Lung (tissue), 17 donors: ENCODE measurements at places on chromosomes 12 and 14. TPM values are rescaled to one million over a fixed set of nuclear protein-coding genes. Genes with fewer than 3 reads are reported as not detected.

DNA sequence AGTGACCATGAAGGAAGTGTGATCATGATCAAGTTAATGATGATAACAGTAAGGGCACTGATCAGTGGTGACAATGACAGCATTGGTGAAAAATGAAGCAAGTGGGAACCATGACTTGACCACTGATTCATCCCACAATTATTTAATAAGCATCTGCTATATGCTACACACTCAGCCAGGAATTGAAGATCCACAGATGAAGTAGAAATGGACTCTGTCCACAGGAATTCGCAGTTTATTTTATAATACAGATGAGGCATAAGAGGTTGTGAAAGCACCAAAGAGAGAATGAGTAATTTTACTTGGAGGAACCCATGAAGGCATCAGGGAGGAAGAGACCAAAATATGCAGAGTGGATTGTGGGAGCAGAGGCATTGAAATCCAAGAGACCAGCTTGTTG, 33.8 kb upstream of the SMUG1 start:
- DNase-seq = no peak

GRCh38 chr14:90426663-90427062, 29.8 kb downstream of the CALM1 start:
- peak; percentile 66 for DNase-seq

DNA sequence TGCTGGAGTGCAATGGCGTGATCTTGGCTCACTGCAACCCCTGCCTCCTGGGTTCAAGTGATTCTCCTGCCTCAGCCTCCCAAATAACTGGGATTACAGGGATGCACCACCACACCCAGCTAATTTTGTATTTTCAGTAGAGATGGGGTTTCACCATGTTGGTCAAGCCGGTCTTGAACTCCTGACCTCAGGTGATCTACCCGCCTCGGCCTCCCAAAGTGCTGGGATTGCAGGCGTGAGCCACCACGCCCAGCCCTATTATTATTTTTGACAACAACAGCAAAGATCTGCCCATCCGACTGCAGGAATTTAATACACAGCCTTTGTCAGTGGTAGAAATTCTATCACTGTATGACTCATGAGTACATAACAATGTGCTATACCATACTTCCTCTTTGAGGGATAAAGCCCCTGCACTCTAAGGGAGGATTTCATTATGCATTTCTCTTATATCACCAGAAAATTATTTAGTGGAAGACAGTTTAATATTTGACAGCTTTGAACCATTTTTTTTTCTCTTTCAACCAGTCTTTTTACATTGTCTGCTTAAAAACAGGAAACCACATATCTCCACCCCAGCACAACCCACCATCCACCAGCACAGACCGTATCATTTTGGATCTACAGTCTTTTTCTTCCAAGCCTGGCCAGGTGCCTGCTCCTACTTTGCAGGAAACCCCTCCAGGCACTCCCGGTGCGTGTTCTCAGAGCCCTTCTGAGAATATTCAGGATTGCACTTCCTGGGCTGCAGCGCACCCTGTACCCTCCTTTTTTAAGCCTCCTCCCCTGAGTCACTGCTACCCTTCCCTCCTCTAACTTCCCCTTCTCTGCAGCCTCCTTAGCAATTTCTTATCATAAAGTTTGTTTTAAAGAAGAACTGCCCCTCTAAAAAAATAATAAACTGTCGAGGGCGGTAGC, 594 bp downstream of the ARHGDIB start:
- no peak for DNase-seq

GRCh38 chr12:527241-527640, 67.5 kb downstream of the B4GALNT3 start:
- DNase-seq = no peak

DNA sequence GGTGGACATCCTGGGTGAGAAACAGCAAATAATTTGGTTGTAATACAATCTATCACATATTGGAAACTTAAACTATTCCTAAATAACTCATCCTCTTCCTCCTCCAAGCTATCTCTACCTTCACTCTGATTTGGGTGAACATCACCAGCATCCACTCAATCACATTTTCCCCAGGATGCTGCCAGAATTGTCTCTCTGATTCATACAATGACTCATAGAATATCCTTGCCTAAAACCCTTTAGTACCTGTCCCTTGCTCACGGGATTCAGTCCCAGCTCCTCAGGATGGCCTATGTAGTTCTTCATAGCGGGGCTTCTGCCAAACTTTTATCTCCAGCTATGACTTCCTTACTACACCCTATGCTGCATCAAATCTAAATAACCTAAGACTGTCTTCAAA, 146.8 kb downstream of the EMP1 start:
- no peak for DNase-seq

DNA sequence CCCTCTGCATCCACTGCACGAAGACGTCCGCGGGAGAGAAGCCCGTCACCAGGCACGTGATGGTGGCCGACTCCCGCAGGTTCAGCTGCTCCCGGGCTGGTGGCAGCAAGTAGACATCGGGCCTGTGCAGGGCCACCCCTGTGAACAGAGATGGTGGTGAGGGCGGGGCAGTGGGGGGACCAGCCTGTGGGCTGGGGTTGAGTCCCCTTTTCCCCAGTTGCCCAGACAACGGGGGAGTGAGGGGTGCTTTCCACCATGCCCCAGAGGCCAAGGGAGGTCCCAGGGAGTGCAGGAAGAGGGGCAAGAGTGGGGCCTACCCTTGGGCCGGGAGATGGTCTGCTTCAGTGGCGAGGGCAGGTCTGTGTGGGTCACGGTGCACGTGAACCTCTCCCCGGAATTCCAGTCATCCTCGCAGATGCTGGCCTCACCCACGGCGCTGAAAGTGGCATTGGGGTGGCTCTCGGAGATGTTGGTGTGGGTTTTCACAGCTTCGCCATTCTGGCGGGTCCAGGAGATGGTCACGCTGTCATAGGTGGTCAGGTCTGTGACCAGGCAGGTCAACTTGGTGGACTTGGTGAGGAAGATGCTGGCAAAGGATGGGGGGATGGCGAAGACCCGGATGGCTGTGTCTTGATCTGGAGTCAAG, 328.3 kb downstream of the TMEM121 start:
- no peak for DNase-seq

FOXG1 gene
- not detected for total RNA-seq

IFNG gene
- 0.49 TPM for total RNA-seq

TAS2R19 gene
- total RNA-seq = 3.2 TPM

MYO1H gene
- total RNA-seq = 0.15 TPM

AKAP3 gene
- 2.4 TPM for total RNA-seq

TAS2R31 gene
- total RNA-seq = 20.1 TPM
